ENCODE measurements at places on chromosomes 1 and 21.

GRCh38 chr1:20578721-20579395, 10.0 kb upstream of the CDA start:
- DNase-seq = no peak

DNA sequence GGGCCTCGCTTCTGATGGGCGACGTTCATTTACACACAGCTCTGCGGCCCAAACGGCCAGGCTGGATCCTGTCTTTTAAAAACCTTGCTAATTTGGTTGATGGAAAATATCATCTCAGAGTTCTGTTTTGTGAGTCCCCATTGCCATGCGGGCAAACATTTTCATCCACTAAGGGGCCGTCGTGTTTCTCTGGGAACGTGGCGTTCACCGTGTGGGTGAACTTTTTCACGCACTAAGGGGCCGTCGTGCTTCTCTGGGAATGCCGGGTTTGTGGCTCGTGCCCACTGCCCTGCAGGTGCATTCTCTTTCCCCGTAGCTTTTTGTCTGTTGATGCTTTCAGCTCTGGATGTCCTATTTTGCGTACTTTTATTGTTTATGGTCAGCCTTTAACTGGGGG, 6.8 kb downstream of the COL18A1 start:
- no peak for DNase-seq

- DNase-seq = no peak
These were observed 28.2 kb upstream of the HRNR start for GRCh38 chr1:152252157-152252556.

DNA sequence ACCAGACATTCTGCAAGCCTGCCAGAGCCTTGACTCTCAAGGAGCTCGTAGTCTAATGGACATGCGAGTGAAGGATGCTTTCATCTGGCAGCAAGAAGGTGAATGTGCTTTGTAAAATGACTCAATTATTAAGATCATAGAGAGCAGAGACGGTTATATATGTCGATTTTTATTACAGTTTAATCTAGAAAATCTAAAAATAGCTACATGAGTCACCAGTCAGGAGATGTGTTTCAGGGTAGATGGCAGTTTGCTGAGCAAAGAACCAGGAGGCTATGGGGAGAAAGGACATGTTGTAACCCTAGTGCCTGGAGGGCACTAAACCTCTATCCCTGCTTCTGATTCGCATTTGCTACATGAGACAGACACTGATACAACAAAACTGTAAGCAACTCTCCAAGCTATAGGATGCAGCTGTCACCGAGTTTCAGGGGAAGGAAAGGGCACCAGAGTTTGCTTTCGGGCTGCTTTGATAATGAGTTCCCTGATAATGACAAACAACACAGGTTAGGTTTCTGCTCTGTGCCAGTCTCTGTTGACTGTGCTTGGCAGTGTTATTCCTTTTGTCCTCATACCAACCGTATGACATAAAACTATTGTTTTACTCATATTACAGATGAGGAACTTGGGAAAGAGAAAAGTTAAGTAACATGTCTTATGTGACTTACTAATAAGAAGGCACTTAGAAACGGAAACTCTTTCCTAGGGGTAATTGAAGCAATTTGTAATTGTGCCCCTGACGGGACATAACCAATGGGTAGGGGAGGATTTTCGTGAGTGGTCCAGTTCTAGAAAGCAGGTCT, 43.2 kb downstream of the C1orf198 start:
- no peak for DNase-seq

DNA sequence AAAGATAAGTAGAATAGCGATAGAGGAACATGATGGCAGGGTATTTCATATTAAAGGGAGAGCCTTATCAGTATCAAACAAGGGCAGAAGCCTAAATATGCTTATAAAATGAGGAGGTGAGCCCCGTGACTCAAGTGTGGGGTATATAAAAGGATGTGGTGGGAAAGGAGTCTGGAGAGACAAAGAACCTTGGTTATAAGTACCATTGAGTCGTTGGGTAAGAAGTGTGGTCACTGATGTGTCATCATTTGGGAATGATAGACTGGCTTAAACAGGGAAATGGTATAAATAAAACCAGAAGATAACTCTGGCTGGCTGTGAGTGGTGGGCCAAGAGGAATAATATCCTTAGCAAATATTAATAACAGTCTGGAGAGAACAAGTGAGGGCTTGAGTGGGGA, 10.9 kb upstream of the CD5L start:
- DNase-seq = no peak

- no peak for DNase-seq
These were observed 60.8 kb downstream of the COL18A1 start for GRCh38 chr21:45465611-45466329.

- no peak for DNase-seq
These were observed 1.7 kb downstream of the PATJ start for GRCh38 chr1:61743716-61744580.

- DNase-seq = no peak
These were observed 2.7 kb upstream of the NTNG1 start for GRCh38 chr1:107138166-107138565.

GRCh38 chr1:188641566-188642211, 1812.9 kb downstream of the PLA2G4A start:
- DNase-seq = no peak

DNA sequence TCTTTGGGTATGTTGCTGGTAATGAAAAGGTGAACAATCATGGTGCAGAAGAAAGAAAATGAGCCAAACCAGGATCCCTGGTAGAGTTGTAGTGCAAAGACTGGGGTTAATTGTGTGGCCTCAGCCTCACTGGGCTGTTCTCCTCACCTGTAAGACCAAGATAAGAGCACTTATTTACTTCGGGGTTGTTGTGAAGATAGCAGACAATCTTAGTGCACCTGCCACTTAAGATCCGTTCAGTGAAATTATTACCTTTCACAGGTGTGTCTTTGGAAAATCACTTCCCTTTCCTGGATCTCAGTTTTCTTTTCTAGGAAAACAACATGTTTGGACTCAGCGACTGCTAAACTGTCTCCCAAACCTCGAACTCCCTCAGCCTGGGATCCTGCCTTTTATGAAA, 1.3 kb upstream of the FGGY start:
- DNase-seq = no peak

DNA sequence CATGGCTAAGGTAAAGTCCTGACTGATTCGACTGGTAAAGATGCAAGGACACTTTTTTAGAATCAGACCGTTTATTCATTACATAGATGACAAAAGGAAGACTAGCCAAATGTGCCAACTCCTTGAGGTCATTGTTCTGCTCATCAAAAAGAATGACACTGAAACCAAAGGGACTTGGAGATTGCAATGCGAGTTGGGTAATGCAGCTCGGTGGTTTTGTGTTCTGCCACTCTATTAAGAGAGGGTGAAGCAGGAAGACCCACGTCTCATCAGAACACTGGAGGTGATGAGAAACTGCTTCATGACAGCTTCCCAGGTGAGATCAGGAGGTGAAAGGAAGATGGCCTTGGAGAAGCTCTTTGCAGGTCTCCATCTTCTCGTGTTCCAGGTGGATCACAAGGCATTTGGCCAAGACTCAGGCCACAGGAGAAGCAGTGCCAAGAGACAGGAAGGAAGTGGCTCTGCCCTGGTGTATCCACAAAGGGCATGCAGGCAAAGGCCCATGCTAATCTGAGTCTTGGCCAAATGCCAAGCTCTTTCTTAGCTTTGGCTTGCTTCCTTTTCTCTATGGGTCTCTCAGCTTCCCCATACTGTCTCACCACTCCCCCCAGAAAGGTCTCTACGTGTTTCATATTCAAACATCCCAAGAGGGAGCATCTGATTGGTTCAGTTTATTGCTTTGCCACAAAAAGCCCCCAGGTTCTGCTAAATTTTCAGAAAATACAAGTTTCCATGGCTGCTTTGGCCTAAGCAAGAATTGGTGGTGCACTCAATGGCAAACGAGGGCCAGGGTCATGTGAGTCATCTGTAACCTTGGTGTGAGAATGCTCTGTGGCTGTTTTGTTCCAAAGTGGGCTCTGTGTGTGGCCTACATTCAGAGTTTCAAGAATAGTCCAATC, 5.7 kb upstream of the CCT8 start:
- no peak for DNase-seq

DNA sequence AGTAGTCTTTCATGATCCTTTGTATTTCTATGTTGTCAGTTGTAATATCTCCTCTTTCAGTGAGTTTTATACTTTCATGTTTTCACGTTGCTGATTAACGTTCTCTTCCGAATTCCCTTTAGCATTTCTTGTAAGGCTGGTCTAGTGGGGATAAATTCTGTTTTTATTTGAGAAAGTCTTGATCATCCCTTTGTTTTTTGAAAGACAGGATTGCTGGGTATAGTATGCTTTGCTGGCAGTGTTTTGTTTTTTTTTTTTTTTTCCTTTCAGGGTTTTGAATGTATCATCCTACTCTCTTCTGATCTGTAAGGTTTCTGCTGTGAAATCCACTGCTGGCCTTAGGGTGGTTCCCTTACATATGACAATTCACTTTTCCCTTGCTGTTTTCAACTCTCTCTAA, 74.4 kb downstream of the SCMH1 start:
- DNase-seq = no peak

- no peak for DNase-seq
These were observed 2.8 kb downstream of the VPS72 start for GRCh38 chr1:151187205-151187604.

- no peak for DNase-seq
These were observed 16.6 kb downstream of the GPATCH2 start for GRCh38 chr1:217614200-217614712.

DNA sequence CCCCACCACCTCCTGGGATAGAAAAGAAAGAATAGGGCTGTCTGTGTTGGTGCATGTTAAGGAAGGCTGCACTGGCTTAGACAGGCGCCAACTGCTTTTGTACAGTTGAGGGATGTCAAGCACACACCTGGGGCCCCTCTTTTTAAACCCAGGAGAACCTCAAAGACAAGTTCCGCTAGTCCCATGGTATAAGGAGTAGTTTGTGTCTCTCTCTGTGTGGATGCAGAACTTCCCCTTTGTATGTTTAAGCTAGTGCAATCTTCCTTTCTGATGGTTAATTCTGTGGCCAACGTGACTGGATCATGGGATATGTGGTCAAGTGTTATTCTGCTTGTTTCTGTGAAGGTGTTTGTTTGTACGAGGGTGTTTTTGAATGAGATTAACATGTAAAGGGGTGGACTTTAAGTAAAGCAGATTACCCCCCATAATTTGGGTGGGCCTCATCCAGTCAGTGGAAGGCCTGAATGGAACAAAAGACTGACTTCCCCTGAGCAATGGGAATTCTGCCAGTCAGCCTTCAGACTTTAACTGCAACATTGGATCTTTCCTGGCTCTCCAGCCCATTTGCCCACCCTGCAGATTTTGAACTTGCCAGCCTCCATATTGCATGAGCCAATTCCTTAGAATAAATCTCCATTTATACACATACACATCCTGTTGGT, 9.5 kb upstream of the DUSP10 start:
- DNase-seq = no peak
